ENCODE measurements at places on chromosomes 5 and 9.

DNA sequence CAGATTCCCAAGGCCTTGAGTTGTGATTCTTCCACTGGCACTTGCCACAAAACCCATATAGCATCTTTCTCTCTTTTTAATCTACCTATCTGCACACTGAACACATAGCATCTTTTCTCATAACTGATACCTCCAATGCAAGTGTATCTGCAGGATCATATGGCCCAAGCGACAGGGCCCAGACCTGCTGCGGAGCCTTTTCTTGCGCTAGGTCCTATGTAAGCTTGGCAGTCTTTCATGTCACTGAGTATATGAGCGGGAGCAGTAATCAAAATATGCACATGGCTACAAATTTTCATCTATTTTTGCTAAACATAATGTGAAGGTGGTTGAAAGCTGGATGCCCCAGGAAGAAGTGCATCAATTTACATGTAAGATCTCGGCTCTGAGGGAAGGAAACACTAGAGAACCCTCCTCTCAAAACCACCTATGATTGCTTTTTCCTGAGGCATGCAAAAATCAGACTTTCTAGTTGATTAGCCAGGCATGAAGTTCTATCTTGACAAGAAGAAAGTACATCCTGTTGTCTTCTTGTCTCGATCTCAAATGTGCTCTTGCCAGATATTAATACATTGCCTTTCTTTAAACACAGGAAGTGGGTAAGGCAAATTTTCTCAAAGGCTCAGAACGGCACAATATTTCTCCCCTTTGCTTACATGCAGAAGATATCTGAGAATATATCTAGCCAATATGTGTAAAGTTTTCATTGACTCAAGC, 26.9 kb upstream of the CEMIP2 start:
- DNase-seq, result no peak

- no peak for DNase-seq
These were observed 128.4 kb upstream of the IER5L start for GRCh38 chr9:129306318-129306973.

GRCh38 chr9:95533996-95534680, 17.4 kb upstream of the PTCH1 start:
- no peak for DNase-seq

DNA sequence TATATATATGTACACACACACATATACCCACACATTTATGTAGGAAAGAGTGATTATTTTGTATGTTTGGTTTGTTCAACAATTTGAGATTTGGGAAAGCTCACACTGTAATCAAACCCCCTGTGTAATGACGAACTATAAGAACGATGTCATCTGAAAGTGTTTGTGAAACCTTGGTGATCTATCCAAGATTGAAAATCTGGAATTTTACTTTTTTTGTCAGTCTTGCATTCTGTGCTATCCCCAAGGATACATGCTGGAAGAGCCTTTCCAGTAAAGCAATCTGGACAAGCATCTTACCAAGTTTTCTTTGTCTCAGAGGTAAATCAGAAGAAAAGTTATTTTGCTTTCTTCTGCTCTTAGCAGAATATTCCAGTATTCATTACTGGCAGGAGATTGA, 23.3 kb downstream of the SGCD start:
- no peak for DNase-seq

DNA sequence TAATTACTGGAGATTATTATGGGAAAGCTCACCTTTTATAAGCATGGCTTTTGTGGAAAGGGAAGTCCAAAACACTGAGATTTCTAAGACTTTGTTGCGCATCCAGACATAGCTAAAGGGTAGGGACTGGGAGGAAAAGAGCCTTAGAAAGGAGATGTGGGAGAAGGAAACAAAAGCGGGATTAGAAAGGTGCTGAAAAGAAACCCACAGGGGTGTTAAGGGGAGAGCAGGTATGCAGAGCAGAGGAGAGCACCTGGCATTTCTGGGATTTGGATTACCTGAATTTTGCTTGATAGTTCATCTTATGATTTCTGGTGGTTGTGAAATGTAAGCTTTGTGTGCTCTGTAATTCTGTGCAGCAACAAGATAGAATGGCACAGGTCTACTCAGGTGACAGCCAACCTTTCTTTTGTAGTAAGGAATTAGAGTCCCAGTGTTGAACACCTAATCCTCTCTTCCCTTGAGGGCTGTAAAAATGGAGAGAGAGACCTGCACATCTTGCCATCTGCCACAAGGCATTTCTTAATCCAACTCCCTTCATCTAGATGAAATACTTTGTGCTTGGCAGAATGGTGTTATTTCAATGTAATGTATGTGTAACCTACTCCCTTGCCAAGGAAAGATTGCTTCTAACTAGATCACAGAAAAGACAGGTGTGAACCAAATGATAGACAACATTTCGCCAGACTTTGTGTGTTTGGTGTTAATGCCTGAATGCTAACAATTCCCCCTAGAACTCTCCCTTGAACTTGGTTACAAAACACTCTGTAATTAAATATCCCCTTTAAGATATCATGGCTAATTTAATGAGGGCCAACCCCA, 47.4 kb downstream of the ATPSCKMT start:
- no peak for DNase-seq
